ENCODE measurements at places on chromosomes 13 and 19.

GRCh38 chr13:106650690-106651205 is 82.8 kb upstream of the ARGLU1 start:
- H3K4me3 ChIP-seq, result no peak overlapping the region
- H3K27ac ChIP-seq, result no peak overlapping the region
- no peak for DNase-seq
- H3K4me1 ChIP-seq, result no peaks in the 10 kb centered on the region

DNA sequence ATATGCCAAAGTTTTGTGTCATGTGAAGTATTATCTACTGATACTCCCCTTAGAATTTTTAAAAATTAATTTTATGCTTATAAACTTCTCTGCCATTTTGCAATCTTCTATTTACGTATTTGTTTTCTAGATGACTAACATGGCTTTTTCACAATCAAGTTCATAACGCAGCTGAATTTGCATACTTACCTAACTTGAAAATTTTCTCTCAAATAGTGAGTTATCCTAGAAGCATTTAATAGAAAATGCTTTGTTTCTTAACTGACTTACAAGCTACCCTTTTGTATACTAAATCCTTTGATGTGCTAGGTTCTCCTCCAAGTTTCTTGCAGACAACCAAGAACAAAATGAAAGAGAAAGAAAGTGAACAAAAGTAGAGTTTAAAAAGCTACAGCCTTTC is 683.5 kb downstream of the LIG4 start:
- DNase-seq, result no peak
- no peaks in the 10 kb centered on the region for H3K36me3 ChIP-seq
- no peaks in the 10 kb centered on the region for H3K4me1 ChIP-seq

DNA sequence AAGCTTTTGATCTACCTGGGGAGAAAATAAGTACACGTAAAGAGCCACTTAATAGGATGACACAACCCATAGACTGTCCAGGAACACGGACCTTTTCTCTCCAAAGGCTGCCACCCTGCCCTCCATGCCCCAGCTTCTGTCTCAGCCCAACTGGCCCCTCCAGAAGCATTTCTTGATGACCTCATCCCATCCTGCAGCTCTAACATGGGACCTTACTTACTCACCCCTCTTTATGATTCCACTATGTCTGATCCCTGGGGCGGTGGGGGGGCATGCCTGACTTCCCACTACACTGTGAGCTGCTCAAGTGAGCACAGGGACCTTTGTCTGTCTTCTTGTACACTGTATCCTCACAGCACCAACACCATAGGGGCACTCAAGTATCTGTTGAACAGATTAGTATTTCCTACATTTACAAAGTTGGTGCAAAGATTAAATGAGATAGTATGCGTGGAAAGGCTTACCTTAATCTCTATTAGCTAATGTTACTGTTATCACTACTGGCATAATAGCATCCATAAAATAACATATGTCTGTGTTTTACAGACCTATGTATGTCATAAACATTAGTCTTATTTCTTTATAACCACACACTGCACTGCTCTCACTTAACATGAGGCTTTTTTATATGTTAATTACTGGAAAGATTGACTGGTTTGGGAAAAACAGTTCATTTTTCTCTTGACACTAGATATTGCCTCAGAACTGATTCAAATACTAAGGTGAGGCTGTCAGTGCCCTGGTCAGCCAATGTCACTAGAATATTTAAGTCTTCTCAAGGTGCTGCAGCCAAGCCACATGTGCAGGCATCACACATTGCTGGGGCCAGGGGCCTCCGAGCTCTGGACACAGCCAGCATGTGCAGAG is 100.9 kb downstream of the FOXO1 start:
- no peaks in the 10 kb centered on the region for H3K27me3 ChIP-seq
- H3K36me3 ChIP-seq, result peaks cover 4% of the 10 kb centered on the region
- peak; percentile 21 for DNase-seq
- H3K27ac ChIP-seq, result no peak overlapping the region
- H3K4me3 ChIP-seq, result no peak overlapping the region

DNA sequence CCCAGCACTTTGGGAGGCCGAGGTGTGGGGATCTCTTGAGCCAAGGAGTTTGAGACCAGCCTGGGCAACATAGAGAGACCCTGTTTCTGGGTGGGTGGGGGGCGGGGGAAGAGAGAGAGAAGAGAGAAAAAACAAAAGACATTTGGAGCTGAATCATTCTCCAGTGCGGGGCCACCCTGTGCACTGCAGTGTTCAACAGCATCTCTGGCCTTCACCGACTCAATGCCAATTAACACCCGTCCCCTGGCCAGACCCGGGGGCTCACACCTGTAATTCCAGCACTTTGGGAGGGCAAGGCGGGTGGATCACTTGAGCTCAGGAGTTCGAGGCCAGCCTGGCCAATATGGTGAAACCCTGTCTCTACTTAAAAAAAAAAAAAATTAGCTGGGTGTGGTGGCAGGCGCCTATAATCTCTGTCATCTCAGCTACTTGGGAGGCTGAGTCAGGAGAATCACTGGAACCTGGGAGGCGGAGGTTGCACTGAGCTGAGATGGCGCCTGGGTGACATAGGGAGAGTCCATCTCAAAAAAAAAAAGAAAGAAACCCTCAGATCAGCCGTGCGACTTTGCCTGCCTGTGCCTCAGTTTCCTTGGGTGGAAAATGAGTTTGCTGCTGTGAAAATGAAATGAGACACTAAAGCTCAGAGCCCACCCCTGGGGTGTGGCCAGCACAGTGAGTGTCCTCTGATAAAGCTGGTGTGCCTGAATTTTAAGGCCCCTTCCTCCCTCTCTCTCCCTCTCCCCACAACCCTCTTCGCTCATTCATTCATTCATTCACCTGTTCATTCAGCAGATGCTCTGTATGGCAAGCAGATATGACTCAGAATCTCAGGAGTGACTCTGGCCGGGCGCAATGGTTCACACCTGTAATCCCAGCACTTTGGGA is 6.4 kb downstream of the KLF2 start:
- peak; percentile 56 for DNase-seq
- H3K4me1 ChIP-seq, result peaks cover 63% of the 10 kb centered on the region
- peak overlapping the region; percentile 10 for H3K4me3 ChIP-seq
- H3K27ac ChIP-seq, result peak overlapping the region; percentile 88

DNA sequence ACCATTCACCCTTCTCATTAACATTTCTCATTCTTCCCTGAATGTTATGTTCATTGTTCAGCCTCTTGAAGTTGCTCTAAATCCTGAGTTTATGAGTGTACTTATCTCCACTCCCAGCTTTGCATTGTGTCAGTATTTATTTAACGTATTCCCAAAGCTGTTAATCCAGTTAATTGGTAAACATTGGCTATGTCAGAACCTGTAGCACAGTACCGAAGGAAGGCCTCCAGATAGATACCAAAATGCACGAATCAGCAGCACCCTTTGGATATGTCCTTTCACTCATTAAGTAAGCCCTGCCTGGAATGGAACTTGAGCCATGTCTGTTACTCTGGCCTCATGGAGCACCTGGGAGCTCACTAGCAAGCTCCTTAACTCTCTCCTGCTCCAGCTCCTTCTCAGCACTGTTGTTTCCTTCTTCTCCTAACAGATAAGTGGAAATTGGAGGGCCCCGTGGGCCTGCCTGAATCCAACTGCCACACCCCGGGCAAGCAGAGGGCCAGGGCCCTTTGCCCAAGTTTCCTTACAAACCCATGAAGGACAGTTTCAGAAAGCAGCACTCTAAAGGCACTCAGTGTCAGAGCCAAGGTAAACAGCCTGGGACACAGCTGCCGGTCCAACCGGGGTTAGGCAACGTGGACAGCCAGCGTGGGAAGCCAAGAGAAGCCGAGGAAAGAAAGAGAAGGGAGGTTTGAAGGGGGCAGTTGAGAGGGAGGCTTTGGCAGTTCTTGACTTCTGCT is 155.0 kb upstream of the SERP2 start:
- peaks cover 43% of the 10 kb centered on the region for H3K27me3 ChIP-seq
- H3K27ac ChIP-seq, result no peak overlapping the region
- DNase-seq, result no peak
- H3K36me3 ChIP-seq, result no peaks in the 10 kb centered on the region
- H3K4me1 ChIP-seq, result no peaks in the 10 kb centered on the region
- no peak overlapping the region for H3K4me3 ChIP-seq
